ENCODE measurements at places on chromosomes 7 and 10. TPM values are rescaled to one million over a fixed set of nuclear protein-coding genes. Genes with fewer than 3 reads are reported as not detected.

DNA sequence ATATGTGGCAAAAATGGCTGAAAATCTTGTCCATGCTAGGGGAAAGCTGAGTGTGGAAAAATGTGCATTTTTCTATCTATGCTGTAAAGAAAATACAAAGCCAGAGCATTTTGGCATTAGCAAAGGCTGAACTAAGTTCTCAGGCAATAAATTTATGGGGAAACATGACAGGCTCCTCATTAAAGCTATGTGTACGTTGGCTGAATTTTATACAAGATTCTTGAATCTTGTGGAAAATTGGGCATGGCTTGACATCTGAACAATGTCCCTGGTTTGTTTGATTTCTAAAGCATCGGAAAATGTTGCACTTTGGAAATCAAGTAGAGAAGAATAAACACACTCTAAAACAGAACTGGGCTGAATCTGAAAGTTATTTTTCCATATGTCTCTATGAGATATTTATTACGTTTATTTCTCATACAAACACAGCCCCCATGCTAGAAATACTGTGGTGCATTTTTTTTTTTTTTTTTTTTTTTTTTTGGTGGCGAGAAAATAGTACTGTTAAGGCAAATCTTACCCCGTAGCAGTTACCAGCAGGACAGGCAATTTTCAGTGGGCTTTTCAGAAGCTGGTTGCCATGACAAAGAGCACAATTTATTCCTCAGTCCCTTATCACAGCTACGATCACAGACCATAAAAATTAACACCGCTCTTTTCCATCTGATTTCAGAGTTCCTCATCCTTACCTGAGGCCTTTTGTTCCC, 16.9 kb downstream of the CPA1 start:
- DNase-seq = no peak
- no peak overlapping the region for H3K27ac ChIP-seq
- H3K4me3 ChIP-seq = no peak overlapping the region
- H3K27me3 ChIP-seq = no peaks in the 10 kb centered on the region
- H3K4me1 ChIP-seq = peaks cover 15% of the 10 kb centered on the region

GRCh38 chr10:131788386-131788785, 112.4 kb upstream of the PPP2R2D start:
- no peaks in the 10 kb centered on the region for H3K4me1 ChIP-seq
- H3K36me3 ChIP-seq = no peaks in the 10 kb centered on the region
- H3K27ac ChIP-seq = no peak overlapping the region

The ABCB4 gene
- total RNA-seq = 0.45 TPM

The UBTD1 gene
- total RNA-seq = 13.8 TPM

DNA sequence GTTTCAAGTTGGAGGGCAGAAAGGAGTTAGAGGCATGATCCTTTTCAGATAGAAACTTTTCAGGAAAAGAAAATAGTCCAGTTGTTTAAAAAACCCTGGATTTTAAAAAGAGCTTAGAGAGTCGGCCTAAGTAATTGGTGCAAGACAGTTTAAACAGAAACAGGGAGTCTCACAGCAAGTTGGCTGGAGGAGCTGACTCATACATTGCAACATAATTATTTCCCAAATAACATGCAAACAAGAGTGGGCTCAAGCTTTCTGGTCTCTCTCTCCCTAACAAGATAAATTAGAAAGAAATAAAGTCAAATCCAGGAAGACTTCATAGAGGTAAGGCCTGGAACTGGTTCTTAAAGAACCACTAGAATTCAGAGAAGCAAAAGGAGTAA, 100.3 kb upstream of the AGBL3 start:
- DNase-seq = no peak
- no peak overlapping the region for H3K4me3 ChIP-seq
- H3K27me3 ChIP-seq = no peaks in the 10 kb centered on the region
- H3K27ac ChIP-seq = peak overlapping the region; percentile 67
- peaks cover 22% of the 10 kb centered on the region for H3K4me1 ChIP-seq

- H3K27ac ChIP-seq = no peak overlapping the region
- H3K27me3 ChIP-seq = no peaks in the 10 kb centered on the region
- peak; percentile 47 for DNase-seq
- H3K36me3 ChIP-seq = no peaks in the 10 kb centered on the region
- peaks cover 13% of the 10 kb centered on the region for H3K4me1 ChIP-seq
Measured at GRCh38 chr10:71255808-71256660, 43.7 kb downstream of the UNC5B start.

GRCh38 chr7:68724965-68725364, 873.3 kb upstream of the AUTS2 start:
- H3K27me3 ChIP-seq = no peaks in the 10 kb centered on the region
- H3K27ac ChIP-seq = no peak overlapping the region
- no peaks in the 10 kb centered on the region for H3K4me1 ChIP-seq
- H3K4me3 ChIP-seq = no peak overlapping the region
- H3K36me3 ChIP-seq = no peaks in the 10 kb centered on the region

- H3K36me3 ChIP-seq = no peaks in the 10 kb centered on the region
- peak; percentile 76 for DNase-seq
- no peak overlapping the region for H3K27ac ChIP-seq
- H3K27me3 ChIP-seq = no peaks in the 10 kb centered on the region
- H3K4me1 ChIP-seq = peaks cover 2% of the 10 kb centered on the region
Measured at GRCh38 chr7:54932818-54933543, 85.8 kb upstream of the EGFR start.

GRCh38 chr10:113274176-113274829, 278.6 kb upstream of the HABP2 start:
- H3K4me3 ChIP-seq = no peak overlapping the region
- no peaks in the 10 kb centered on the region for H3K36me3 ChIP-seq

DNA sequence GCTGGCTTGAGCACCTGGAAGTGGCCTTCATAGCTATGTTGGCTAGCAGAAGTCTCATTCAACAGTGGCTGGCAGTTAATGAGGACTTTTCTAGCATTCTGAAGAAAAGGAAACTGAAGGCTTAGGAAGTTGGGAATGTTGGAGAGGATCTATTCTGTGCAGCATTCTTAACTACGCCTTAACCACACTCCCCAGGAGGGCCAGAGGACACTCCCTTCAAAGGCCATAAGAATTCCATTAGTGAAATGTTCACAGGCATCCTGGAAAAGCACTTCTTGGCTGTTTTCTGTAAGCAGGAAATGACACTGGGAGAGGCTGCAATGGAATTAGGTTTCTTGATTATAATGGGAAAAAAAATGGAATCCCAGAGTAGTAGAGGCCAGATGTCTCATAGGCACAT, 188.9 kb downstream of the ARHGAP12 start:
- H3K27ac ChIP-seq = no peak overlapping the region
- no peaks in the 10 kb centered on the region for H3K27me3 ChIP-seq
- DNase-seq = no peak

The NUDT5 gene
- 16.9 TPM for total RNA-seq

The NUTM2E gene
- 0.31 TPM for total RNA-seq
